ENCODE measurements at places on chromosomes 5 and 9.

DNA sequence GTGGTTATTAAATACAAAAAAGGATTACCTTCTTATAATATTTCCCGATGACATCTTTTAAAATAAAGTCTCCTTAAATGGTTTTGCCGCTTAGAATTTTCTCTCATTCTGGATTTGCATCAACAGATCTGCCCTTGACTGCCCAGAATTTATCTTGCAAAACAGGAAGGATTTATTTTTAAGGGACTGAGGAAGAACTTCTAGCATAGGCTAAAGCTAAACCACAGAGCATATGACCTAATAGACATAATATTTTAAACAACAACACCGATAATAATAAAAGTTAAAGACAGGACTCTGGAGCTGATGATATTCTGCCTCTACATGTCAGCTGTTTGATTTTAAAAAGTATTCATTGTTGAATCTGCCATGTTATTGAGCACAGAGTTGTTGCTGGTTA, 145.3 kb upstream of the ADCY2 start:
- DNase-seq = no peak
- no peak overlapping the region for H3K27ac ChIP-seq
- H3K36me3 ChIP-seq = no peaks in the 10 kb centered on the region
- no peak overlapping the region for H3K4me3 ChIP-seq
- no peaks in the 10 kb centered on the region for H3K27me3 ChIP-seq

- no peaks in the 10 kb centered on the region for H3K27me3 ChIP-seq
- H3K27ac ChIP-seq = no peak overlapping the region
- DNase-seq = no peak
- H3K36me3 ChIP-seq = no peaks in the 10 kb centered on the region
- no peak overlapping the region for H3K4me3 ChIP-seq
Measured at GRCh38 chr5:67799732-67800234, 415.8 kb upstream of the PIK3R1 start.

DNA sequence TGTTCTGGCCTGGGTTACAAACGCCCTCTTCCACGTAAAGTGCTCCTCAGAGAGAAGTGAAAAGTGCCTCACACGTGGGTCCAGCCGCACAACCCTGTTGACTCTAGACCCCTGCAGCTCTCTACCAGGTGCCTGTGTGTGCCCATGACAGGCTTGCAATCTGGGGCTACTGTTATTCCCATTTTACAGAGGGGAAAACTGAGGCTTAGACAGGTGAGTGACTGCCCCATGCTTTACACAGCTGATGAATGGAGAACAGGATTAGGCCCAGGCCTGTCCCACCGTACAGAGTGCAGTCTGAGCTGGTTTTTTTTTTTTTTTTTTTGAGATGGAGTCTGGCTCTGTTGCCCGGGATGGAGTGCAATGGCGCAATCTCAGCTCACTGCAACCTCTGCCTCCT, 6.2 kb upstream of the INPP5E start:
- no peaks in the 10 kb centered on the region for H3K4me1 ChIP-seq
- peaks cover 93% of the 10 kb centered on the region for H3K36me3 ChIP-seq
- H3K27ac ChIP-seq = no peak overlapping the region

DNA sequence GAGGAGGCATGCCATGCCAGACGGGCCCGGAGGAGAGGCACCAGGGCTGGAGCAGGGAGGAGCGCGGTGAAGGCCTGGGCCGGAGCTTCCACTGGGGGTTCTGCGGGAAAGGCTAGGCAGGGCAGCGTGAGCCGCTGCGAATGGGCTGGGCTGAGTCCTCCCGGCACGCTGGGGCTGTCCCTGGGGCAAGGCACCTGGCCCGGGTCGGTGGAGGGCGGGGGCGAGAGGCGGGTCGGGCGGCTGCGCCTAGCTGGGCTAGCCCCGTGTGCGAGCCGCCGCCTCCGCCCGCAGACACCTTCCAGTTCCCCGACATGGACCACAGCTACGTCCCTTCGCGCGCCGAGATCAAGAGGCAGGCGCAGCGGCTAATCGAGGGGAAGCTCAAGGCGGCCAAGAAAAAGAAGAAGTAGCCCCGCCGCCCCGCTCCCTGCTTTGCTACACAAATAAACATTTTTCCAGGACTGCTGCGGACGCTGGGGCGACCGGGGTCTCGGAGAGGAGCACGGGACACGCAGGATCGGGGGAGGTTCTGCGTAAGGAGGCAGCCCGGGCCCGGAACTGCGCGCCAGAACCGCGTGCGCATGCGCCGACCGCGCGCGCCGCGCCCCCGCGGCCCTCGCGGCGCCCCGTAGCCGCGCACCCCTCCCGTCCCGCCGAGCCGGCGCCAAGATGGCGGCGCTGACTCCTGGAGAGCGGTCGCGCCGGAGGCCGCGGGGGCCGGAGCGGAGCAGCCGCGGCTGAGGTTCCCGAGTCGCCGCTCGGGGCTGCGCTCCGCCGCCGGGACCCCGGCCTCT, at the start of gene RABL6:
TSS of gene RABL6 (plus strand) at position 668 of the 794 bp plus-strand sequence. CDS start 249 bp downstream, outside the sequence.
- H3K36me3 ChIP-seq = peaks cover 46% of the 10 kb centered on the region
- H3K27me3 ChIP-seq = no peaks in the 10 kb centered on the region
- peak; percentile 90 for DNase-seq
- peak within 1 kb of the TSS; percentile 87 for H3K4me3 ChIP-seq

DNA sequence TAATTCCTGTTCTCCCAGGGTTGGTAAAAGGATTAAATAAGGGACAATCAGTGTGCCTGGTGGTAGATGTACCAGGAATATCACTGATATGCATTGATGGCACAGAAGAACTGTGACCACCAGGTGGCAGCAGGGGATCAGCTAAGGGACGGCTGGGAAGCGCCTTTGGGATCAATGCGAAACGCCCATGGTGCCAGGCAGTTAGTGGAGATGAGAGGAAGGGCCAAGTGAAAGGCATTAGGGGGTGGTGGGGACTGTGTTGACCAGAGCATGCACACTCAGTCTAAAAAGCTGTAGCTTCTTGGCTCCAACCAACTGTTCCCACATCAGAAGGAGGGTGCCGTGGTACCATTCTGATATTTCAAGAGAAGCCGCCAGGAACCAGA, 55.6 kb downstream of the ARHGEF37 start:
- H3K27ac ChIP-seq = no peak overlapping the region
- H3K4me3 ChIP-seq = no peak overlapping the region
- peak; percentile 80 for DNase-seq
- no peaks in the 10 kb centered on the region for H3K27me3 ChIP-seq
- H3K4me1 ChIP-seq = peaks cover 19% of the 10 kb centered on the region

DNA sequence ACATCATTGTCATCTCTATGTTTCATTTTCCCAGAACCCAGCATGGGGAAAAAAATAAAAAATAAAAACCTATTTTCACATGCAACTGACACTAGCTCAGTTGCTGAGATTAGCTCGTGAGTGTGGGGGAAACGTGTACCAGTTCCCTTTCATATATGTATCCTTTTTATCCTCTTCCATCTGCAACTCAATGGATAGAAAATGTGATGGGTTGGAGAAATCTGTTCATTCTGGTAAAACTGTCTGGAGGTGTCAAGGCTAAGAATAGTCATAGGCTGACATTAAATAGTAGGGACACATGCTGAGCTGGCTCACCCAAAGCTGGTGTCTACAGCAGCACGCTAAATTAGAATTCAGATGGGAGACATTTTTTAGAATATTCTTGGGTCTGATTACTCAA, 519.3 kb downstream of the ELAVL2 start:
- no peaks in the 10 kb centered on the region for H3K36me3 ChIP-seq
- no peaks in the 10 kb centered on the region for H3K27me3 ChIP-seq
- no peak overlapping the region for H3K27ac ChIP-seq
- no peak overlapping the region for H3K4me3 ChIP-seq
- no peaks in the 10 kb centered on the region for H3K4me1 ChIP-seq

- H3K36me3 ChIP-seq = no peaks in the 10 kb centered on the region
- no peaks in the 10 kb centered on the region for H3K4me1 ChIP-seq
- no peak overlapping the region for H3K27ac ChIP-seq
- H3K27me3 ChIP-seq = no peaks in the 10 kb centered on the region
- H3K4me3 ChIP-seq = no peak overlapping the region
Measured at GRCh38 chr9:28155671-28156070, 582.4 kb upstream of the C9orf72 start.
